Ureter (tissue), 1 donor: ENCODE measurements at places on chromosomes 6 and 20. TPM values are rescaled to one million over a fixed set of nuclear protein-coding genes. Genes with fewer than 3 reads are reported as not detected.

The TAGAP gene
- total RNA-seq = 4.9 TPM

The PSORS1C1 gene
- 0.10 TPM for total RNA-seq

The MARCKS gene
- total RNA-seq = 150 TPM

The TFAP2A gene
- total RNA-seq = 45.2 TPM

The HEY2 gene
- total RNA-seq = 2.0 TPM

The STMN3 gene
- total RNA-seq = 16.5 TPM

DNA sequence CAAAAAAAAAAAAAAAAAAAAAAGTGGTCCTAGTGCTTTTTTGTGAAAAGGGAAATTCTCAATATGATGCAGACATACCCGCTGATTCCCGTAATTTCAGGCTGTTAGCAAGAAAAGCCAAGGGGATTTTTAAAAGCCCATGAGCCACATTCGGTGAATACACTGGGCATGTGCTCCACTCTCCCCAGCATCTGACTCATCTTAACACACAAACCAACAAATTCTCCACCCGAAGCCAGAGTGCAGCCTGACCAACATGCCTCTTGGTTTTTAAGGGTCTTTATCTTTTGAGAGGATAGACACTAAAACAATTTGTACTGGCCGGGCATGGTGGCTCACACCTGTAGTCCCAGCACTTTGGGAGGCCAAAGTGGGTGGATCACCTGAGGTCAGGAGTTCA is 45.5 kb upstream of the CD83 start:
- DNase-seq = no peak

DNA sequence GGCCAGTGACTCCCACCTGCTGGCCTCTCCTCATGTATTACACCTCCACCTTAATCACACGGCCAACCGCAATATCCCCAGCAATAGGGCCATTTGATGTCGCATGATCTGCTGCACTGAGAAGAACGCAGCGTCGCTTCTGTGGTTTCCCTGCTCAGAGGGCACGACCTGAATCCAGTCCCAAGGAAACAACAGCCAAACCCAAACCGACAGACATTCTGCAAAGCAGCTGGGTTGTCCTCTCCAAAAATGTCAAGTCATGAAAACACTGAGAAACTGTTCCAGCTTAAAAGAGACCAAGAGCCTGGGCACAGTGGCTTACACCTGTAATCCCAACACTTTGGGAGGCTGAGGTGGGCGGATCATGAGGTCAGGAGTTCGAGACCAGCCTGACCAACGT is 7.5 kb upstream of the BPI start:
- DNase-seq = no peak

DNA sequence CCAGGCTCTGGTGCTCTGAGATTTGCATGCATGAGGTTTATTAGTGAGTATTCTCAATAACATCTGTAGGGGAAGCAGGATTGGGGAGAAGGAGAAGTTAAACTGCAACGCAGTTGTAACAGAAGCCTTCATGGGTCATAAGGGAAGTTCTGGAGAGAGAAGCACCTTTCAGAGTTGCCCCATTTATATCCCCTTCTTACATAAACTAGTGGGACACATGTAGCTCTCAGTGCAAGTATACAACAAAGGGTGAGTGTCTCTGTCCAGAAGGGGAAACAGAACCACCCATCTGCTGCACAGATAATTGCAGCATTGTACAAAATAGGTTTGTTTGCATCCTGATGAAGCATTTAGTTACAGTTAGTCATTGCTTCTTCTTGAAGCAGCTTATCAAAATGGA is 4.3 kb upstream of the ADGB start:
- no peak for DNase-seq

- no peak for DNase-seq
Observed at GRCh38 chr6:91464718-91465117, 877.8 kb upstream of the MAP3K7 start.

- no peak for DNase-seq
Observed at GRCh38 chr6:67285770-67286495, 1349.1 kb upstream of the ADGRB3 start.

DNA sequence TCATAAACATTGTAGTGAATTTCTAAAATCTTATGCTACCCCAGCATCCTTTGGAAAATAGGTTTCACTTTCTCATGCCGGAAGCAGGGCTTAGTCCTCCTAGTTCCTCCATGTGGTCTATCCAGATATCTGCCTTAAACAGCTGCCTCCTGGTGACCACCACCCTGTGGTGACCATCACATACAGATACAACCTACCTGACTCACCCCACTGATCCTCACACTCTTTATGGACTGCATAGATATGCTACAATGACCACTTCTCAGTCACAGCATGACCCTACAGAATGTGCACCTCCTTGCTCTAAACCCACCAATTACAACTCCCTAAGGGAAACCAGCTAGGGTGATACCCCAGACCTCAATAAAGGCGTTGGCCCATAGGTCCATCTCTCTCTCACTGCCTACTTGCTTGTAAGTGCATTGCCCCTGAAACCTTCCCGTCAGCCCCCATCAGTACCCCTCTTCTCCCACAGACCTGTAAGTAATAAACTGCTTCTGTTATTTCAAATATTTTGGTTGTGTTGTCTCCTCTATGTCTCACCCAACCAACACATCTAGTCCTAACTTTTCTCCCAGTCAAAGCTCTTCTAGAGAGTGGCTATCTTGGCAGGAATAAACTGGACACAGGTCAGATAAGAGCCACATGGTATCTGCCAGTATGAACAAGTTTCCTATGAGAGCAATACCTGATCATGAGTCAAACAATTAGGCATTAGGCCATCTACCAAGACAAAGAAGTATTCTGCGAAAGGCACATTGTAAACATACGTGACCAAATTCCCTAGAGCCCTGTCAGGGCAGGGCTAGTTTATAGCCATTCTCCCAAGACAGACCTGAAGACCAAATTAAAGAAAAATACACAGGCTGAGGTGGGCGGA is 39.4 kb upstream of the PLEKHG1 start:
- DNase-seq = no peak

GRCh38 chr20:38217791-38218565 is 42.6 kb downstream of the KIAA1755 start:
- DNase-seq = no peak

GRCh38 chr20:16699293-16699692 is 30.5 kb upstream of the SNRPB2 start:
- DNase-seq = no peak

DNA sequence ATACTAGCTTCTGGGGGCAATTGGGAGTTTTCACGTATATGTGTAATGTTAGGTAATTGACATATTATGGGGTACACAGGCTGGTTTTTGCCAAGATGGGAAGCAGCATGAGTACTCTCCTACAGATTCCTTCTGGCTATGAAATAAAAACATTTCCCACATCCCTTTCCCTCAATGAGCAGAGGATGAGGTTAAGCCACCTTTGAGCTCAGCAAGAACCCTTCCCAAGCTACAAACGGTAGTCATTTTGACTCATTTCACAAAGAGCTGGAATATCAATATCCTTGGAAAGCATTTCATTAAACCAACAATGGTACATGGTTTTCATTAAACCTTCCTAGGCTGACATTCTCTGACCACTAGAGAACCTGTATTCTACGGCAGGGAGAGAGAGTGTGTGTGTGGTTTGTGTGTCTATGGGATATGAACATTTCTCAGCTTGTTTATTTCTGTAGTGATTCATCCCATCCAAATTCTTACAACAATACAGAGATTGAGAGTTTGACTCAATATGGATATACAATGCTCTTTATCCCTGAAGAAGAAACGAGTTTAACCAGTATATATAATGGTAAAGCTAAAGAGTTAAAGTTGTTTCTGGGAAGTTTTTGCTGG is 119.5 kb downstream of the ARHGAP18 start:
- DNase-seq = no peak

GRCh38 chr6:40406175-40406574 is 181.0 kb downstream of the LRFN2 start:
- no peak for DNase-seq

DNA sequence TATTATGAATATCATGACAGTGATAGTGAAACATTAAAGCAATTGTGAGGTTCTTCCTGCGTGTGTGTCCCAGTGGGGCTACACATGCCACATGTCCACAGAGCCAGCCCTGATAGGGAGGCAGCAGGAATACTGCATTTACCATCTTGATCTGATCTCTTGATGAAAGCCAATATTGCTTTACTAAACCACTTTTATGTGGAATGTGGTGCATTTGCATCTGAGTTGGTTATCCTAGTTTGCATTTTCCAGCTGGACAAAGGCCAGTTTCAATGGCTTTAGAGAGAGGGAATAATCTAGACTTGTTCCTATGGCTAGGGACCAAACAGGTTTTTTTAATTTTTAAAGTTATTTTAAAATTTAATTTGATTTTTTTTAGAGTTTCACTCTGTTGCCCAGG is 216.3 kb upstream of the FERMT1 start:
- DNase-seq = no peak

DNA sequence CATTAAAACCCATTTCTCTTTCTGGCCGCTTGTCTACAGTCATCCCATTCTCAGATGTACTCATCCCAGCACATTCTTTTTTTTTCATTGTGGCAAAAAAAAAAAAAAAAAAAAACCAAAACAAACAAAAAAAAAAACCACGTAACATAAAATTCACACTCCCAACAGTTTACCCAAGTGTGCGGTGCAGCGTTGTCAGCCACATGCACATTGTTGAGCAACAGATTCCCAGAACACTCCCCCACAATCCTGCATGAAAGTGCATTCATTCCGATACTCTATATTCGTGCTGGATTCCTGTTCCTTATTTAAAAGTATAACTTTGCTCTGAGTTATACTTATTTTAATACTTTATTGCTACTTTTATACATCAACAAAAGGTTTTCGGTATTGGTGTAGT is 96.0 kb downstream of the SASH1 start:
- no peak for DNase-seq

GRCh38 chr6:11366183-11366933 is 133.9 kb upstream of the NEDD9 start:
- DNase-seq = no peak

- no peak for DNase-seq
Observed at GRCh38 chr6:47631269-47631772, 67.1 kb upstream of the ADGRF4 start.

DNA sequence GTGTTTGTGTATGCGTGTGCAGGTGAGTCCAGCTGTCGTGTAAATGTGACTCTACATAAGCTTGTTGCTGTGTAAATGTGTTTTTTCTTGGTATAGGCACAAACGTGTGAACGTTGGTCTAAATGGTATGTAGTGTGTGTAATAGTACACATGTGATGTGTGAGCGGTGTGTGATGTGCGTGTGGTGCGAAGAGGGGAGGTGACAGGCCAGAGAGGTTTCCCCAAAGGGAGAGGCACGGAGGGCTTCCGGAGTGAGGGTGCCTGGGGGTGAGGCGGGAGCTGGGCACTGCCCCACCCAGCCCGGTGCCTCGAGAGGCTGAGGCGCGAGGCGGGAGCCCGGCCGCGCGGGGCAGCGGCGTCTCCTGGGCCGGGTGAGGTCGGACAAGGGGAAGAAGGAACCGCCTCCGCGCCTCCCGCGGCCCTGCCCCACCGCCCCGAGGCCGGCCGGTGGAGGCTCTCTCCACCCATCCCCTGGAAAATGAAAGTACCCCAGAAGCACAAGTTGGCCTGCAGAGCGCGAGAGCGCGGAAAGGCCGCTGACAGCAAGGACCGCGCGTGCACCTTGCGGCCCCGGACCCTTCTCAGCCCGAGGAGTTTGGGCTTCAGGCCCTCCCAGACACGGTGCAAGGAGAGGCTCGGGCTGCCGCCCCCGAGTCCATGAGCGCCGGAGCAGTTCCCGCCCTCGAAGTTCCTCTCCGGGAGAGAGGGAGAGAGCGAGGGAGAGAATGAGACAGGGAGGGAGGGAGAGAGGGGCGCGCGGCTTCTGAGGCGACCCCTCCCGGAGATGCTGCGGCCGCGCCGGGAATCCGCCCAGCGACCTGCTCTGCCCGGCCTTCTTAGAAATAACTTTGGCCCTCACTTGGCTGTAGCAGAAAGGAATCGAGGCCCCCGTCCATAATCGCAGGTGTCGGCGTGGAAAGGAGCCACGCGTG is 43.2 kb upstream of the OSTM1 start:
- no peak for DNase-seq

- DNase-seq = no peak
Observed at GRCh38 chr20:11195169-11195568, 521.4 kb upstream of the JAG1 start.

DNA sequence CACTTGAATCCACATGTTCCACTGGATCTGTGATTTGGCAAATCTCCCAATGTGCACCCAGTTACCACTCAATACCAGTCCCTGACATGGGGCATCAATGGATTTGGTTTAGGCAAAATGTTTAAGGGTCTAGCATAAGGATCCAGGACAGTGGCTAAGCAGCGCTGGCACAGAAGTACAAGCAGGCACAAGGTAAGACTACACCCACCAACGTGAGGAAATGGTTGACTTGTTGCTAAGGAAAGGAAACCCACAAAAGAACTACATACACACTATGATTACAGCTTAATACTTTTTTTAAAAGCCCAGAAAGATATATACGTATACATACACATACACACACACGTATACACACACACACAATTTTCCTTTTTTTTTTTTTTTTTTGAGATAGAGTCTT is 79.0 kb downstream of the DNAAF9 start:
- DNase-seq = no peak

GRCh38 chr6:21593412-21593926 is at the start of gene SOX4:
Gene SOX4 (plus strand): TSS chr6:21593751. CDS start chr6:21594535, 784 bp downstream.
- peak; percentile 94 for DNase-seq

DNA sequence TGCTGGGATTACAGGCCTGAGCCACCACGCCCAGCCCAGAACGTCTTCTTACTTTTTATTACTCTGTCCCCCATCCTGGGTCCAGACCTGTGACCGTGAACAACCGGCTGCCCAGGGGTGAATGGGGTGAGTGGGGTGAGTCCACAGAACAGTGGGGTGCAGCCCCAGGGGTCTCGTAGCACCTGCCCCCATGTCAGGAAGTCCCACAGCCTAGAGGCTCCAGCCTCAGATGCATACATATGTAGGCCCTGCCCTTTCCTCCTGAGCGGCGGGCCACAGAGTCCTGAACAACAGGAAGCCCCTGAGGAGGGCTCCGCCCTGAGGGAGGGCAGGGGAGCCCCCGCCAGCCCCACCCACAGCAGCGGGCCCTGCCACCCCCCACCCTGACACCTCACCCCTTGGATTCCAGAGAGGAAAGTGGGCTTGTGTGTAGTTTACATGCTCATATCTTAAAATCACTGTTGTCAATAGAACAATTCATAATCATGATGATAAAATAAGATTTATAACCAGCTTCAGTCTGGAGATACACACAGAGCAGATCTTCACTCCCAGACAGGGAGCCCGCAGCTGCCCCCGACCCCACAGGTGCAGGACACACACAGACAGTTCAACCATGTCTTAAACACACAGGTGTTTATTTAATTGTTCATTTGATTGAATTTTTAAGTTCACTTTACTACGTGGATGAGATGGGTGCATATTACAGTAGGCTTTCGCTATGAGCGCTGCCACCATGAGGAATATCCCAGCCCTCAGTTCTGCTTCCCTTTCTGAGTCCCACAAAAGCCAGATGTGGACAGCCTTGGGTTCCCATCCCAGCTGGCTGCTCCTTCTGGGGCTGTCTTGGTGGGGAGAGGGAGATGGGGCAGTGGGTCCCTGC is 12.4 kb upstream of the GMEB2 start:
- DNase-seq = no peak

GRCh38 chr6:5871296-5871695 is 135.4 kb downstream of the NRN1 start:
- DNase-seq = no peak
